ENCODE measurements at places on chromosomes 5 and 9.

DNA sequence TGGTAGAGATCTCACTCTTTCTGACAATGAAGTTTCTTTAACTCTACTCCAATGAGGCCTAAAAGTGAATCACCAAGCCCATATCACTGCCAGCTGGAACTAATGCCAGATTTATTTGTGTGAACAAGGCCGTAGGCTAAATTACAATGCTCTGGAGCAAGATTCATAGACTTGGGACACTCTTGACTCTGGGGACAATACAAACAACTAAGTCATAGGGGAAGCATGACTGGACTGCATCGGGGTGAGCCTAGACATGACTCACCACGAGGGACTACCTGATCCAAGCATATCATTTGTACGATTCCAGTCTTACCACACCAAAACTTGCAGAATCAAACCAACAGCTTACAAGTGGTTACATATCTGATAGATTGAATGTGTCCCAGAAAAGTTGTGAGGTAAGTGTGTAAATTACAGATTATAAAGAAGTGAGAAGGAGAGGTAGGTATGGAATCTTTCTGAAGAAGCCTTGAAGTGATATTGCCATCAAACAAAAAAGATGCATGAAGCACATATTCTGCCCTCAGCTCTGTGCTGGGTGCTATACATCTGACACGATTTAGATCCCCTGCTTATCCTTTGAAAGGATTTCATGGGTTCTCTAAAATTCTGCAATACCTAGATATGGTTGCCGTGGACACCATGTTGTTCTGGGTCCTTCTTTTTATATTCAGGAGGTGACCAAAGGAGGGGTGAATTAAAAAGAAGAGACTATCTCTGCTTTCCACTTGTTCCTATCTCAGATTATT is 199.3 kb upstream of the PDE4D start:
- DNase-seq, result no peak

- no peak for DNase-seq
These were observed 793.0 kb upstream of the GRAMD2B start for GRCh38 chr5:125630237-125630636.

DNA sequence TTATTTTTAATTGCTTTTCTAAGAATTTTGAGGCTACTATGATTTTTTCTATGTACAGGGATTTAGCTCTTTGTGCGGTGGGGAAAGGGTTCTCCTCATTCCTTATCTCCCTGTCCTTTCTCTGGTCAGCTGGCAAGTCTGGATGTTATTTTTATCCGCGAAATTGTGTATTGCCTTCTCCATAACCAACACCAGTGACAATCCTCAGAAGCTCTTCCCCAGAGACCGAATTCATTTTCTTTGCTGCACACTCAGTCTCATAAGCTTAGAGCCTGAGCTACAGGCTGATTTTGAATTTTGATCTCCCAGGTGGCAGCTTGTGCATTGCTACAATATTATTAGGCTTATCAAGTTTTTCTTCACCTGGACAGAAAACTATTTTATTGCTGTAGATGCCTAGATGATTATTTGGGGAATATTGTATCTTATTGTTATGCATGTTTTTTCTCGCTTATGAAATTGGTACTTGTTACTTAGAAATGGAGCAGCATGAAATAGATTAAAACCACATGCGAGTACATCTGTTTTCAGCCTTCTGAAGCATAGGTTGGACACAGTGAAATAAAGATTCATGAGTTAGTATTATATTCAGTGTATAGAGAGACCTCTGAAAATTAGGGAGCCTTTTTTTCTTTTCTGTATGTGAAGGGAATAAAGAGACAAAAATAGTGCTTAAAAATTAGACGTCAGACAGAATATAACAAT is 27.3 kb downstream of the CPEB4 start:
- no peak for DNase-seq

DNA sequence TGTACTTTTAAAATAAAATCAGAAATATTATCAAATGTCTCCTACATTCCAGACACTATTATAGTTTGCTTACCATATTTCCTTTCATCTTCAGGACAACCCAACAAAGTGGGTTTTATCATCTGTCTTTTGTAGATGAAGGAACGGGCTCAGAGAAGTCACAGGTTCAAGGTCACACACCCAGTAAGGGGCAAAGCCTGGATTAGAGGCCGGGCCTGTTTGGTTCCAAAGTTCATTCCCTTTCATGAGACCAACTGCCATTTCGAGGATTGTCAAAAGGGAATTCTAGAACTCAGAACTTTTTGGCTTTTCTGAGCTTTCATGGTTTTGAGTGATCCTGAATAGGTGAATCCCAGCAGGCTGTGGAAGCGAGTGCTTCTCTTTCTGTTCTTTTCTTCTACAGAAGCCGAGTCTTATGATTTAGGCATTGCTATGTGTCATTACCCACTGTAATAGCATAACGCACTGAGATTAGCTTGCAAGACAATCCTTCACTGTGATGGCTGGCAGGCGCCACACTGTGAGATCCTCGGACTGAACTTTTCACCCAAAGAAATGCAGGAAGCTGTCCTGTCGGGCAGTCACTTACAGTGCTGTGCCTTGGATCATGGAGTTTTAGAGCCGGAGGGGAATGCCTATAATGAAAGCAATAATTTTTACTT is 43.8 kb upstream of the ANKH start:
- DNase-seq, result no peak

- DNase-seq, result no peak
These were observed 22.2 kb upstream of the ZBTB34 start for GRCh38 chr9:126838055-126838811.

DNA sequence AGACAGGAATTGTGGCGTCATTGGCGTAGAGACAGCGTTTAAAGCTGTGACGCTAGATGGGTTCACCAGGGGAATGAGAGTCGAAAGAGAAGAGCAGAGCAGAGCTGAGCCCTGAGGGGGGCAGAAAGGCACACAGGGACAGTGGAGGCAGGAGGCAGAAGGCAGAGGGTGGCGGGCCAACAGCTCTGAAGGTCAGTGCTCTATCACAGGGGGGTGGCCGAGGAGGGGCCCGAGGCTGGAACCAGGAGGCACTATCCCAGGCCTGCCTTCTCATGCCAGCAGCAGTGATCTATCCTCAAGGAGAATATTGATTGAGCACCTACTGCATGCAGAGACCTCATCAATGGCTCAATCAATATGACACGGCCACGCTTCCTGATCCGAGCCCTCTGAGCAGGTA is 132.4 kb downstream of the KCNIP1 start:
- DNase-seq, result no peak

DNA sequence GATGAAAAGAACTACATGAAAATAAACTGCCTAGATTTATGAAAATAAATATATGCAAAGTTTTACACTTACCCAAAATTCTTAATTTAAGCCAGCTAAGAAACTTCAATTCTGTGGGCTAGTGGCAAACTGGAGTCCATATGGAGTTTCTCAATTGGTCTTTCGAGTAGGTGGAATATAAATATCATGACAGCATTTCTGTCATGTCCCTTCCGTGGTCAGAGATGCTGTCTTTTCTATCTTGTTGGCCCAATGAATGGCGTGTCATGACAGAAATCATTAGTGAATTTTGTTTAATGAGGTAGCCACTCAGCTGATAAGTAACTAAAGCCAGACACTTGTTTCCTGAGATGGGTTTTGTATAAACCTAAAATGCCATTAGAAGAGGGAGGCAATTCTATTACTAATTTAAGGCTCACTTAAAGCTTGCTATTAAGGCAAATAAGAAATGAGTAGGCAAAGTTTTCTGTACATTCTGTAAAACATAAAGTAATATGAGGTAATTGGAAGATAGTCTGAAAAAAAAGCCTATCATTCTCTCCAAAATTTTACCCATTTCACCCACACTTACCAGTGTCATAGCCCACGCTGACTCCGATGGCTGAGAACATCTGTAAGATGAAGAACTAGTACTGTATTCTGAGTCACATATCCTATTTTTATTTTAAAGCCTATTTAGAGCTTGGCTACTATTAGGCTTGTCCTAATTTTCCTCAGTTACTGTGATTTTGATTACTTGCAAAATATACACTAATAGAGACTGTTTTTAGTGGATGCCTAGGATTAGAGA is 419.3 kb upstream of the MEF2C start:
- DNase-seq, result no peak

GRCh38 chr9:102499468-102499867 is 495.7 kb upstream of the CYLC2 start:
- DNase-seq, result no peak

GRCh38 chr9:135791431-135792267 is 89.7 kb downstream of the KCNT1 start:
- no peak for DNase-seq

DNA sequence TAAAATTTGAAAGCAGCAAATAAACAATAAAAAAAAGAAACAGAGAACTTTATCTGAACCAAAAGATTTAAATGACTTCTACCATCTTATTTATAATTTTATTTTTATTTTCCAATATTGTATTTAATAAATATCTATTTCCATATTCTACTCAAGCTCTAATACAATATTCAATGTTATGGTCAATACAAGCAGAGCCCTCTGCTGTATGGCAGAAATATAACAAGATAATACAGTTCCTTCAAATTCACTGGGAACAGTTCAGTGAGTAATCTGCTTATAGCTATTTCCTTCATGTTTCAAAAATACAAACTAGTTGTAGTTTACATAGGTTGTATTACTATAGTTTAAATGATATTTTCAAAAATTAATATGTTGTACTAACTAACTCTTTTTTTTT is 332.7 kb downstream of the PRDM9 start:
- no peak for DNase-seq

DNA sequence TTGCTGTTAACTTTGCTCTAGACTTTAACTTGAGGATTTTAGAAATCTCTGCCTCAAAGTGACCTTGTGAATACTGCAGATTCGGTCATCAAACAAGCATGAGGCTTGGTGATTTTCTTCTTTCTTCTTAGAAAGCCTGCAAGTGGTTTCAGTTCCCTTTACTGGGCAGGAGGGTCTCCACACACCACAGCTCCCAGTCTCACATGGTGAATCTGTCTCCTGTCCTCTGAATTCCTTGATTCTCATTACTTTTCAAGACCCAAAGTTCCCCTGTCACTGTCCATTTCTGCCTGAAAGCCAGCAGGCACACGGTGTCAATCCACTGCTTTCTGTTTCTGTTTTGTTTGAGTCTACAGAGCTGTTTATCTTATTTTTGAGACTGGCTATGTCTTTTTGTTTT is 14.1 kb downstream of the HSPB3 start:
- no peak for DNase-seq

GRCh38 chr5:172411484-172412072 is 42.7 kb downstream of the SH3PXD2B start:
- peak; percentile 64 for DNase-seq

GRCh38 chr5:1745796-1746370 is 53.8 kb downstream of the MRPL36 start:
- DNase-seq, result peak; percentile 29

GRCh38 chr9:10048994-10049393 is 563.8 kb downstream of the PTPRD start:
- no peak for DNase-seq

DNA sequence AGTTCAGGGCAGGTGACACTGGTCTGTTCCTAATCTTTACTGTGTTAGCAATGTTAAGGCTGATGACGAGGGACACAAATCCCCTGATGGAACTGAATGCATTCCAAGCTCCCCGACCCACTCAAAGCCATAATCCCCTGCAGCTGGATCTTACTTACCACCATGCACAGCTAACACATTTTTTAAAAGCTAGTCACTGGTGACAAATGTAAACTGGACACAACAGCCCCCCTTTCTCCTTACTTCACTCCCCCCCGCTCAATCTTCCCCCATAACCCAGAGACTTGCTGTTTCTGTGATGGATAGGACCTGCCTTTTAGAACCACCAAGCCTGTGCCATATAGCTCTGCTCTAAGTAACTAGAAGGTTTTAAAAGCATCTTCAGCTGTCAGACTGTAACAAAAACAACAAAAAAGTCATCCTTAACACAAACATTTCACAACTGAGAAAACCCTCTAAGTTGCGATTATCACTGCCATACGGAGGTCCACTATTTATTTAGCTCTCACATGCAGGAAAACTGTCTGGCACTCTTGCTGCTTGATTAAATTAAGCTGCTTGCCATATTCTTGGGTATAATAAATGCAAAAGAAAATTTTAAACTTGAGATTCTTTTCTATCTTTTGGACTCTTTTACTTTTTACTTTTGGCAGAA is 44.4 kb downstream of the BNC2 start:
- DNase-seq, result no peak

- no peak for DNase-seq
These were observed 85.8 kb downstream of the PHAX start for GRCh38 chr5:126686451-126687126.

- DNase-seq, result no peak
These were observed 58.5 kb upstream of the S1PR3 start for GRCh38 chr9:88932766-88933165.

DNA sequence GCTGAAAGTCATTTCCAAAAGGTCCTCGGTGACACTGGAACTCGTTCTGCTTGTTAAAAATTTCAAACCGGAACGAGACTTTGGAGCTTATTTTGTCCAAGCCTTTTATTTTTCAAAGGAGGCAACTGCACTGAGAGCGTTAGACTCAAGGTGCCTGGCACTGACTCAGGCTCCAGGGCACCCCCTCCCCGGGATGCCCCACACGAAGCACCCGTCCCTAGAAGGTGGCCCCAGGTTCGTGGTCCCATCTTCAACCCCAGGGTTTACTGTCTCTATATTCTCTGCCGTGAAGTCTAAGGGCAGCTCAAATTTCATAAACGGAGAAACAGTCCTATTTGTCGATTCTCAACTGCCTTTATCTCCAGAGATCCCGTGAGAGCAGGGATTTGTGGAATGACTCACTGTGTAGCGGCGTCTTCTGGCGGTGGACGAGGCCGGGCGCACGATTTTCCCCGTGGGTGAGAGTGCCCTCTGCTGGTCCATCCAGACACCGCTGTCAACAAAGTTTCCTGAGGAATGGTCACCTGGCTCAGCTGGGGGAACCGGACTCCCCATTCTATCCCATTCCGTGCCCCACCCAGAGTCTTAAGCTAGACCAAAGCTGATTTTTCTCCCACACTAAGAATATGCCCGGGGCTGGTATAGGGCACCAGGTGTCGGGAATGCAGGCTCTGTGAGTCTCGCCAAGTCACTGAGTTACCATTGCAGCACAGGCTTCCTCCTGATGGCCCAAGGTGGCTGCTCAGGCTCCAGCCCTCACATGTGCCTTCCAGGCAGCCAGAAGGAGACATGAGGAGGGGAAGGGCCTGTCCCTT is 27.1 kb upstream of the SLC6A19 start:
- peak; percentile 78 for DNase-seq

GRCh38 chr5:85838781-85839180 is 779.0 kb upstream of the COX7C start:
- DNase-seq, result no peak

- DNase-seq, result no peak
These were observed 32.8 kb downstream of the ABO start for GRCh38 chr9:133242241-133242640.

DNA sequence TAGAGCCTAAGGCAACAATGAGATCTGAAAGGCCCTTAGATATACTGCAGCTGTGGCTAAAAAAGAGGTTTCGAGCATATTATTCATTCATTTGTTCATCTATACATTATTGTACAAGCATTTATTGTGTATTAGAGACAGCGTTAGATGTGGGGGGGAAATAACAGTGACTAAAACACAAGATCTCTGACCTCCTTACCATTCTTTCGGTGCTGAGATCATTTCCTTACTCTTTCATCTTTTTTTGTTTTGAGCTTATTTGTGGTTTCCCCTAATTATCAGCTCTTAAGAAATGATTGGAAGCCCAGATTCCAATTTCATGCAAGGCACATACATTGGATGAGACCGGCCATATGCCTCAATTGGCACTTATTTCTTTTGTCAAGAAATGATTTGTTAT is 113.2 kb downstream of the SEC61B start:
- DNase-seq, result no peak

GRCh38 chr9:10052916-10053315 is 559.9 kb downstream of the PTPRD start:
- no peak for DNase-seq

- DNase-seq, result no peak
These were observed 24.2 kb downstream of the JADE2 start for GRCh38 chr5:134549714-134550113.
